Mesenteric fat pad (tissue), 1 donor: ENCODE measurements at places on chromosomes 5 and 9.

DNA sequence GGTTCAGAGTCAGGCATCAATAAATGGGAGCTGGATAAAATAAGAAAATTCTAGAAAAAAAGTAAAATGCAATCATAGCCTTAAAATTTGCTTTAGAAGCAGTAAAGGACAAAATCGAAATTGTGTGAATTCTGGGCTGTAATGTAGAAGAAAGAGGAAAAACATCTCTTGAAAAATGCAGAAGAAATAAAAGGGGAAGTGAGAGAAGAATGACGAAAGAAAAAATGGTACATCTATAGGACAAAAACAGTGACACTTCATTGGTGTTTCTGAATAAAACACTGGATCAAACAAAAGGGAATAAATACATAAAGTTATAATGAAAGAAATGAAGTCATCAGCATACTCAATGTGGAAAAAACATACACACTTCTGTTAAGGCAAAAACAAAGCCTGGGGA is 642.3 kb downstream of the ACTL7B start:
- no peak for DNase-seq

DNA sequence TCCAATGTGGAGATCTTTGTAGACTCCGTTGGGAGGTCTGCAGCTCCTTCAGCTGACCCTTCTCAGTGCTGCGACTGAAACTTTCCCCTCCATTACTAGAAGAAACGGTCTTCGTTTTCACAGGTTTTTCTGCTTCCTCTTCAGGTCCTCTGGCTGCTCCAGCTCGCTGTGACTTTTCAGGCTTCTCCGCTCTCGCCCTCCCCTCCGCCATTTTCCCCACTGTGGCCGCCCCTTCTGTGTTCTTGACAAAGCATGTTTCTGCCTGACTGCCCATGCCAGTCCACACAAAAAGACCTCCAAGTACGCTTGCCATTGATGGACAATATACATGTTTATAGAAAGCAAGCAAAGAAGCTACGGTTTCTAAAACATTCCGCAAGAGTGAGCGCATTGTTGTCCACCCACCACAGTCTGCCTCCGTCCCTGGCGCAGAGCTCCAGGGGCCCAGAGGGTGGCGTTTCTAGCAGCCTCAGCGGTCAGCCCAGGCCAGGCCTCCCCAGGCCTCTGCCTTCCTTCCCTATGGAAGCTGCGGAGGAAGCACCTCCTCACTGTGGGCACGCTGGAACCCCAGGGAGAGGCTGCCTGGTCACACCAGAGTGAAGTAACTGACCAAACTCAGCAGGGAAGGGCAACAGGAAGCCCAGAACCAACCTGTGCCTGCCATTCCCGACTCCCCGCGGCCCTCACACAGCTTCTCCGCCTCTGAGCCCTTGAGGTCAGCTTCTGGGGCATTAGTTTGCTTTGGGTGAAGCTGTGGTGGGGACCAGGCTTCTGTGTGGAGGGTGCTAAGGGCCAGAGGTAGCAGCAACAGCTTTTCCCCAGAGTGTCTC is 19.9 kb upstream of the S1PR3 start:
- no peak for DNase-seq

GRCh38 chr9:107717529-107718314 is 228.2 kb upstream of the KLF4 start:
- DNase-seq, result no peak

GRCh38 chr5:378301-378891 is 56.9 kb downstream of the AHRR start:
- DNase-seq, result peak; percentile 67
